ENCODE measurements at places on chromosomes 16 and 17.

DNA sequence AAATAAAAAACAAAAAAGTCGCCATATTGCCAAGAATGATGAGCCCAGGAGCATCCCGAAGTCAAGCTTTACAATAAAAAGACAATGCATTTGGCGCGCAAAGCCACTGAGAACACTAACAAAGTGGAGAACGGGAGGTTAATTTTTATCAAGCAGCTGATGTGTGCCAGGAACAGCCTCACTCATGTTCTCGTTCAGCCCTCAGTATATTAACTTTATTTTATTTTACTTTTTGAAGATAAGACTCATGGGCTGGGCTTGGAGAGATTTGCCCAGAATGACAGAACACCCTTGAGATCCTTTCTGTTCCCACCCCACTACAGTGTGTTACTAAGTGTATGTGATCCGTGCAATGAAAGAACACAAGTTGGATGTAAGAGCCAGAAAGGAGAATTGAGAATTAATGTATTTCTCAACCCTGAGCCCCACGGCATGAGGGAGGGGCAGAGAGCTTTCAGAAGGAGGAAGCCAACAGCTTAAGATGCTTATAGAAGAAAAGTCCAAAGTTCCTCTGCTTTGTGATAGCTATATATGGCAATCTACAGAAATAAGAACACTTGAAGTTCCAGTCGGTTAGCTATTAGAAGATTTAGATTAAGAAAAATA is 48.4 kb downstream of the COTL1 start:
- no peak for DNase-seq

GRCh38 chr17:63698886-63699637 is 863 bp downstream of the LIMD2 start:
- peak; percentile 81 for DNase-seq

- no peak for DNase-seq
These were observed 5.1 kb downstream of the ITGA2B start for GRCh38 chr17:44384281-44384822.

- no peak for DNase-seq
These were observed 304.6 kb upstream of the CDH11 start for GRCh38 chr16:65426484-65426883.

- DNase-seq, result no peak
These were observed 90.6 kb upstream of the CLEC18A start for GRCh38 chr16:69860233-69861231.

DNA sequence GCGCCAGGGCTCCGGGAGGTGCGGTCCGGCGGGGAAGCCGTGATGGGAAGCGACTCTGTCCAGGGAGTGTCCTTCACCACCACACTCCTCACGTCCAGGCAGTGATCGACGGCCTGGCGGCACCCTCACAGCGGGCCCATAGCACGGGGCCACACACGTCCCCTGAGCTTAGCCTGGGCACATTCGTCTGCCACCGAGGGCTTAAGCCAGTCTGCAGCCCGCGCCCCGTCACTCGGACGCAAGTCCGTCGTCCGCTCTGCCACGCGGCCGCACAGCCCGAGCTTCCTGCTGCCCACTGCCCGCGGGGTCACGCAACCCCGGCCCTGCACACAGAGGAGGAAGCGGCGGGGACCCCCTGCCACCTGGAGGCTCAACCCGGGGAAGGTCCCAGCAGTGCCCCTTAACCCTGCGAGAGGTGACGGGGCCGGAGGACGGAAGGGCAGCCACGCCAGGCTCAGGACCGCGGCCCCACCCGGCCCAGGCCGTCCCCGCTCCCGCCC is 3.0 kb upstream of the TBX2 start:
- no peak for DNase-seq

GRCh38 chr16:48373258-48374029 is 11.8 kb downstream of the SIAH1 start:
- DNase-seq, result no peak

DNA sequence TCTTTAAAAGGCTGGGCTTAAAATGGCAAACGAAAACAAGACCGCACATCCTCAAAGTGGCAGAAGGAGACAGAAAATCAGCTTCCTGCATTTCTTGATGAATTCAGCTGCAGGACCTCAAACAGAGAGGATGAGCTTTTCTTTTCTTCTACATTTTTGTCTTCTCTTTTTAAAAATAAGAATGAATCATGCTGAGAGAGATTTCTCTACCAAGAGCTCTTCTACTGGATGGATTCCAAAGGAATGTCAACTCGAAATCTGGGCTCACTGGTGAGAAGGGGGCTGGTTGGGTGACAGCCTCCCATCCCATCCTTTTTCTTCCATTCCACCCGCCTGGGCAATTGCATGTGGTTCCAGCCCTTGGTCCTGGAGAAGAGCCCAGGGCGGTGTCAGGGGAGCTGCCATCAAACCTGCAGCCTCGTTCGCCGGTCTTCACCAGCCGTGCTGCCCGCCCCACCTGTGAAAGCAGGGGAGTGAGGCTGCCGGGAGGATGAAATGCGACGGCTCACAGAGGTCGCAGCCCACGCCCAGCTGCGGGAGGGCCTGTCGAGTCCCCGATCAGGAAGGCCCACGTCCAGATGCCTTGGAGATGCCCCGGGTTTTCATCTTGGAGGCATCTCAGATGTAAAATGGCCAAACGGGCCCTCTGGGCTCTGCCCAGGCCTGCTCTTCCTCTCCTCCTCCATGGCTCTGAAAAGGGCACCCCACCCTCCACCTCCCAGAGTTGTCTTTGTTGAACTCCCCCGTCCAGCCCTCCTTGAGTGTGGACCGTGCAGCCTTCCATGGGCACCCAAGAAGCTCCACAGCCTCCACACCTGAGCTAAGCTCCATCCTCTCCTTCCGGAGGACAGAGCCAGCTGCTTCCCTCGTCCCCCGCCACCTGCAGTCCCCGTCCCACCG is 121.9 kb downstream of the FOXL1 start:
- DNase-seq, result no peak

GRCh38 chr17:29627951-29628350 is 5.2 kb upstream of the CORO6 start:
- DNase-seq, result no peak

DNA sequence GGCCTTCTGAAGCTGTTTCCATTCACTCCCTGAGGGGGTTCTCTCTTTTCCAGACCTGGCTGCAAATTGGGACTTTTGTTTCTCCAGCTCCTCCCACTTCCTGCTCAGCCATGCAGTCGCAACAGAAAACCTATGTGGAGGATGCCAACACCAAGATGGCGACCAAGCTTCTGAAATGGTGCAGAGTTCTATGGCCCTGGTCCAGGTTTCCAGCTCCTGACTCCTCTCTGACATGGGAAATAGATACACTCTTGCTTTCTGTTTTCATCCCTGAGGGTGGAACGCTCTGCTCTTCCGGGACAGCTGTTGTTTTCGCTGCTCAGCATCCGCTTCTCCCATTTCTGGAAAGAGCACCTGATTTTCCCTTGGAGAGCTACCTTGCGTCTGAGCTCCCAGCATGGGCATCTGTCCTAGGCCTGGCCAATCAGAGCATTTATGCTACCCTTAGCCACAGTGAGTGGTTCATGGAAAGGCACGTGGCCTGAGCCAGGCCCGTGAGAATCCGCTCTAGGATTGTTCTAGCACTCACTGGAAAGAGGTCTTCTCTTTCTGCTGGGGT is 8.1 kb downstream of the GPRC5B start:
- DNase-seq, result no peak

GRCh38 chr17:29592850-29593551 is at the start of gene ANKRD13B:
Gene ANKRD13B, plus strand, starts transcription at chr17:29593132. Its CDS starts 490 bp downstream, at chr17:29593622.
- no peak for DNase-seq

DNA sequence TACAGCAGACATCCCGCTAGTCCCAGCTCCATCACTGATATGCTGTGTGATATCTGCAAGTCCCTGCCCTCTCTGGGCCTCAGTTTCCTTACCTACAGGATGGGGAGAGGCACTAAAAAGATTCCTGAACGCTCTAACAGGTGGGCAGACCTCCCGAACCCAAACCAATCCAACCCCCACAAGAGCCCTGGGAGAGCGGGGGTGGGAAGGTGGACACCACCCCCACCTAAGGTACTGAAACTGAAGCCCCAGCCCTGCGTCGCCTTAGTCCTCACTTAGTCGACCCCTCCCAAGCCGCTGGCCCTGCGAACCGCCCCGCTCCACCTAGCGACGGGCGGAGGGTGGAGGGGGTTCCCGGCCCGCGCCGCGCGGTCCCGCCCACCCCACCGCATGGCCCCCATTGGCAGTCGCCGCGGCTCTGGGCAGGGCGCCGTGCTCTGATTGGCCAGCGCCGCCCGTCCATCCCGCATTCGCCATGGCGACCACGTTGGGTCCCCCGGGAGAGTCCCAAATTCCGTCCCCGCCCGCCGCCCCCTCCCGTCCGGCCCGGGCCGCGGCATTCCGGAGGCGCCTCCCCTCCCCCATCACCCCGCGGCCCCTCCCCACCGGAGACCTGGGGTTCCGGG is 578 bp downstream of the CCDC102A start:
- DNase-seq, result peak; percentile 87

DNA sequence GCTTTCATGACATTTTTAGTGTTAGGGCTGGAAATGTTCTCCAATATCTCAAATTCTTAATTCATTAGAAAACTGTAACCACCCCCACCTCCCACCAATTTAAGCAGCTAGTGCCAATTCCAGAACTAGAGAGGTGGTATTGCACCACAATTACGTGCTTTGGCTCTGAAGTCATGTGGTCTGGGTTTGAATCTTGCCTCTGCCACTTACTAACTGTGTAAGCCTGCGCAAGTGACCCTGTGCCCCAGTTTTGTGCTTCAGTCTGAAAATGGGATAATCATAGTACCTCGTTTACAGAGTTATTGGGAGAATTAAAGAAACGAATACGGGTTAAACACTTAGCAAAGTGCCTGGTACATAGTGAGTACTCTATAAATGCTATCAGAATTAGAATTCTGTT is 14.2 kb upstream of the MPHOSPH6 start:
- no peak for DNase-seq

GRCh38 chr17:57662041-57662440 is 83.1 kb downstream of the CCDC182 start:
- no peak for DNase-seq

DNA sequence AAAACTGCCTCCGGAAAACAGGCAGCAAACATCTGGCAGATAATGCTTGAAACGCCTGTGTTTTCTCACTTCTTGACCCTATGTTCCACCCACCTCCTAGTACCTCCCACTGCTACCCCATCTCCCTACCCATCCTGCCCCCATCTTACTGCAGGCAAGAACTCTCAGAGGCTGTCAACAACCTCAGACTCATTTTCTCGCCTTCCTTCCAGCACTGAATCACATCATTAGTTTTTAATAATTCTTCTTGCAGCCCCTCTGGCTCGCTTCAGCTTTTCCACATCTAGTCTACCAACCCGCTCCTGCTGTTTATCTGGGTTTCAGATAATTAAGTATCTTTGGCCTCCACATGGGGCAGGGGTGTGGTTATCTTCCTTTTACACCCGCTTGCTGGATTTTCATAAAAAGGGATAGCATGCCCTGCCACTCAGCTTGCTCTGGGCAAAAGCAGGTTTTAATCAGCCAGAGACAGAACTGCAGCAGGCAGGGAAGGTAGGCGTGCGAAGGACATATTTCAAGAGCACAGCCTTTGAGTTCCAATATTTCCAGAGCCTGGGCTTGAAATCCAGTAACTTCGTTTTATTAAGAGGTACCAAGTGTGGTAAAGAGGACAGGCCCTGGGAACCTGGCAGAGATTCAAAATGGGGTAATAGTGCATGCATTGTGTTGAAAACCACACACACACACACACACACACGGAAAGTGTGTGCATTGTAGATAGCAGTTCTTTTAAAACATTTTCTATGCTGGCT is 87.5 kb downstream of the BMERB1 start:
- DNase-seq, result no peak

- DNase-seq, result no peak
These were observed 33.4 kb downstream of the CDH13 start for GRCh38 chr16:82660075-82660645.

DNA sequence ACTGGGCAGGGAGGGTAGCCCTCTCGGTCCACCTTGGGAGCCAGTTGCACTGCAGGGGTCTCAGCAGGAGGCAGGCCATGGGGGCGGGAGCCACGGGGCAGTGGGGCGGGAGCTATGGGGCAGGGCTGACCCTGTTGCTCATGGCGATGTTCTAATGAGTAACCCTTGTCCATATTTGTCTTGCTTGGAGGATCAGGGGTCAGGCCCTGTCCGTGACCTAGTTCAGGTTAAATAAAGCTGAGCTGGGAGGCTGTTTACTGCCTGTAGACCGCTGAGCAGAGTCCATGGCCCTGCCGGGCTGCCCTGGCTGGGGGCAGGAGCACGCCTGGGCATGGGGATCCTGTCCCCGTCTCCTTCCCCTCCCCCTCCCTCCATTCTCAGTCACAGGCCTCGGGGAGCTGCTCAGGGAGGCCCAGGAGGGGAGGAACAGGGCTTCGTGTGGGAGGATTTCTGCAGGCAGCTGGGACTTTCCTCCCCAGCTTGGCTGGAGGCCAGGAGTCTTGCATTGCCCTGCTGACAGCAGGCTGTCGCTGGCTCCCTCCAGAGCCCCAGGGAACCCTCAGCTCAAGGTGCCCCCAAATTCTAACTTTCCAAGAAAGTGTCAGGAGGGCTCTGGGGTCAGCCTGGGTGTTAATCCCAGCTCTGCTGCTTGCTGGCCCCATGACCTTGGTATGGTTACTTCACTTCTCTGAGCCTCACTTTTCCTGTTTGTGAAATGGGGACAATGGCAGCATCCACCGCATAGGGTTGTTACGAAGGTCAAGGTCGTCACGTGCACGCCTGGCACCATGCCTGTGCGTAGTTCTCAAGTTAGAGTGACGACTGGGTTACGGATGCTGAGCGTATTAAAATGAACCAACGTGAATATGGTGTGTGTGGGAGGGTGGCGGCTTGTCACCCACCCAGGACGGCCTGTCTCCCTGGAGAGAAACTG is 6.1 kb upstream of the SERPINF2 start:
- DNase-seq, result no peak

DNA sequence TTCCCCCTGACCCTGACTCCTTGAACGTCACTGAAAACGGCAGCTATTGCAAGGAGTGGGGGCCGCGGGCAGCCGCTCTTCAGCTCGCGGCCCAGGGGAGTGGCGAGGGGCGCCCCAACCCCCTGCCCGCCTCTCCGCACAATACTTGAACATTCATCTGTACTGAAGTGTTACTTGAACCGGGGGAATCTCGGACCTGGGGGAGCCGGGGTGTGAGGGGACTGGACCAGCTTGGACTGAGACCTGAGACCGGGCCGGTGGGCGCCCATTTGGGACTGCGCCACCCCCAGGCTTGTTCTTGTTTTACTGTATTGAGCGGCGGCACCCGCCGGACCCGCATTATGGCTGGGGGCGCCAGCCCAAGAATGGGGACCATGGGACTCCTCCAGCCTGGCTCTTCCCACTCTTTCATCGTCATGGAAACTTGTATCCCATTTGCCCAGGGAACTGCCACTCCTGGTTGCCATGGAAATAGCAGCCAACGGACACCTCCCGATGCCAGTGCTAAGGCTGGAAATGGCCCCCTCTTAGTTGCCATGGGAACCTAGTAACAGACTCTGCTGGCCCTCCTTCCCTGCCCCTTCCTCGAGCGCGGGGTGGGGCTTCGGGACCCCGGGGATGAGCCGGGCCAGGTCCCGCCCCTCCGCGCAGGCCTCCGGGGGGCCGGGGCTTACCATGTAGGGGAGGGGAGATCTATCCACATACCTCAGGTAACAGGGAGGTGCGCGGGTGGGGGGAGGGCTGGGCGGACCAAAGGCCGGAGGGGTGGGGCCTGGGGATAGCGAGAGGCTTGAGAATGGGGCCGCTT is 805 bp upstream of the ORAI3 start:
- no peak for DNase-seq

- DNase-seq, result no peak
These were observed 633 bp downstream of the CDR2 start for GRCh38 chr16:22373662-22374310.

GRCh38 chr16:49951574-49952195 is 73.3 kb upstream of the CNEP1R1 start:
- DNase-seq, result no peak

Measured in T follicular helper cell (primary cell).